ENCODE measurements at places on chromosomes 7 and 10.

DNA sequence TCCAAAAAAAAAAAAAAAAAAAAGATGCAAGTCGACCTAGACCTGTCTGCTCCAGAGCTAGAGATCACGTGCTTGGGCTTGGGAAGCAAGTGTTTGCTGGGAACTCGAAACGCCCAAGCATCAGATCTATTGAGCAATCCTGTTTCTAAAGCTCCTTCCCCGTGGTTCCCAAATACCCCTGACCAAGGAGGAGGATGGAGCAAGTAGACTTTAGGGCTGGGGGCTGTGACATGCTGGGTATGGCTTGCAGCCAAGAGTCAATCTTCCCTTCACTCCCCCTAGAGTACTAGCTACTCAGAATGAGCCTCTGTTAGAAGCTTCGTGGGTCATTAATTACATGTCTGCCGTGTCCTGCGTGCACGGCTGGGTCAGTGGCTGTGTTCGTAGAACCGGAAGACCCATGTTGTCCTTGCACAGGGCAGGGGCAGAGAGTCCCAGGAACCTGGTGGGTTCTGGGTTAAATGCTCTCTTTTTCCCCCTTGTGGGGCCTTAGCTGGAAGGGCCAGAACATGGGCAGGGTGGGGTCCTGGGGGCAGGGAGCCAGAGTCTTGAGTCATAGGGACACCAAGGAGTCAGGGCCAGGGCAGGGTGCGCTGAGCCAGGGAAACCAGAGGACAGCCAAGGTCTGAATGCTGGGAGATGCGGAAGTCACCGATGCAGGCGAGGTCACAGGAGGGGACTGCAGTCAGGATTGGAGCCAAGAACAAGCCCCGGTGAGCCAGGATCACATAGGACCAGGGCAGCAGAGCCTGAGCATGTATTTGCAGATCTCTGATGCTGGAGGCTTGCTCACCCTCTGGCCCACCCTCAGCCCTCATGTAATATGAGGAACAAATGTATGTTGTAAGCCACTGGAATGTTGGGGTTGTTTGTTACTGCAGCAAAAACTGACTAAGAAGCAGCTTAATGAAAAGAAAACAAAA, 34.6 kb upstream of the TPST1 start:
- peak; percentile 49 for DNase-seq

DNA sequence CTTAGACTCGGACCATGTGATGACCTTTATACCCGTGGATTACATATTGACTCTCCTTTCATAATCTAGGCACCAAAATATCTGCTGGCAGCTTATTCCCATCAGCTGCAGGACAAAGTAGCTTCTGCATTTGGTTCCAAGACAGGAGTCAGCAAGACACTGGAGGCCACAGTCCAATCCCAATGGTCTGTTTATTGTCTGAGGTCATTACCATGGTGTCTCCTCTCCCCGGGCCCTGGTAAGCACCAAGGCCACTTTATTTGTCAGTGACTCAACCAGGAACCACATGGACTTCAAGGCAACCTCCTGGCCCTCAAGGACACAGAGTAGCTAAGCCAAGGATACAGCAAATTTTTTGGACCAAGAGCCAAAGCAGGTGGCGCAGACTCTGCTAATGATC, 36.1 kb downstream of the KCNMA1 start:
- DNase-seq: no peak

- peak; percentile 66 for DNase-seq
These were observed 42.8 kb downstream of the ARHGAP21 start for GRCh38 chr10:24680647-24681524.

DNA sequence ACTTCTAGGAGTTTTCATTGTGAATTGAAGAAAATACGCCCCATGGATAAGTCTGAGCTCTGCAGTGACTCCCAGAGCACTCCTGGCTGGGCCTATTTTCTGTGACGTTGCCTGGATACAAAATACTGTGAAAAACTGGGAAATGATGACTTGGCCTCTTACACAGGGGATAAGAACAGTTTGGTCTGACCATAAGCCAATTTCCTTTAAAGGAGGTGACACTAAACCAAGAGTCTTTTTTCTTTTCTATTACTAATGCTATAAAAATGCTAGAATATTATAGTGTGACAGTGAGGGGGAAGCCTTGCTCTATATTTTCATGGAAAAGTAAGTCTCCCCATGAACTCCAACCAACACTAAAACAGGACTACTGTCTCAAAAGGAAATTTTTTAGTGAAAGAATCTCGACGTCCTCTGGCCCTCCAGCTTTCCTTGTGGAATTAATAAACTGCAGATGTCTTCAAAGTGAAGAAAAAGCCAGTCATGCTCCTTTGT, 45.5 kb downstream of the MYOF start:
- DNase-seq: peak; percentile 97

- peak; percentile 41 for DNase-seq
These were observed 697.5 kb downstream of the INHBA start for GRCh38 chr7:41005374-41005901.

GRCh38 chr10:6305401-6306321, 102.9 kb downstream of the PFKFB3 start:
- DNase-seq: no peak

- no peak for DNase-seq
These were observed 462 bp downstream of the KIAA1549 start for GRCh38 chr7:138980563-138981291.

DNA sequence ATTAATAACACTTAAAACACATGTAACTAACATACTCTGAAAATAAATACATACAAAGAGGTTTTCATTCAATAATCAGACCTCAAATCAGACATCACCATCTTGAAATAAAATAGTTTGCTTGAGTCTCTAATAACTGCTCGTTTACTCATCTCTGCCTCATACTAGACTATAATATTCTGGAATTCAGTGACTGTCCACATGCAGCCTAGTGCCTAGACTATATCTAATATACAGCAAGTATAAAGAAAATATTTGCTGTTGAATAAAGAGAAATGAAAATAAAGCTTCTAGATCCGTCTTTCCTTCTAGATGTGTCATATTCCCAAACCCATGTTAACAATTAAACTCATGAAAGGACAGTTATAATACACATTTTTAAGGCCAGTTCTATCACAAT, 236.3 kb upstream of the LRRN3 start:
- no peak for DNase-seq

- peak; percentile 97 for DNase-seq
These were observed at the start of gene GLI3 for GRCh38 chr7:42236976-42237810. GLI3 (minus strand) TSS chr7:42237209; CDS start chr7:42223253, 13,956 bp downstream.

GRCh38 chr10:131667561-131667960, 233.2 kb upstream of the PPP2R2D start:
- no peak for DNase-seq

- DNase-seq: no peak
These were observed 483.2 kb downstream of the ADRA2A start for GRCh38 chr10:111560027-111560426.

GRCh38 chr7:149869867-149870266, 3.9 kb upstream of the ATP6V0E2 start:
- DNase-seq: no peak

GRCh38 chr10:71255808-71256660, 43.7 kb downstream of the UNC5B start:
- DNase-seq: peak; percentile 76

GRCh38 chr10:90993340-90993739, 72.5 kb upstream of the ANKRD1 start:
- no peak for DNase-seq

Data from iris pigment epithelial cell (primary cell).